ENCODE measurements at places on chromosomes 7 and 10.

GRCh38 chr10:53744746-53745145 lies 972.2 kb upstream of the MBL2 start:
- no peak for DNase-seq

DNA sequence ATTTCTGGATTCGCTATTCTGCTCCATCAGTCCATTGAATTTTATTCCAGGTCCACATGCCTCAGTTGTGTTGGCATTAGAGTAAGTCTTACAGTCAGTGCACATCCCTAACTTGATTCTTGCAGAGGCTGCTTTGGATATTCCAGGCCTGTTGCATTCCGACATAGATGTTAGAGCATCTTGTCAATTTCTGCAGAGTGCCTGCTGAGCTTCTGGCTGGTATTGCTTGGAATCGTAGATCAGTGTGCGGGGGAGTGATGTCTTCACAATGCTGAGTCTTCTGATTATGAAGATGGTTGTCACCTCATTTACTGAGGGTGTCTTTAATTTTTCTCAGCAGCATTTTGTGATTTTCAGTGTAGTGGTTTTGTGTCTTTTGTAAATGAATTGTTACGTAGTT lies 45.2 kb downstream of the INPP5A start:
- no peak for DNase-seq

DNA sequence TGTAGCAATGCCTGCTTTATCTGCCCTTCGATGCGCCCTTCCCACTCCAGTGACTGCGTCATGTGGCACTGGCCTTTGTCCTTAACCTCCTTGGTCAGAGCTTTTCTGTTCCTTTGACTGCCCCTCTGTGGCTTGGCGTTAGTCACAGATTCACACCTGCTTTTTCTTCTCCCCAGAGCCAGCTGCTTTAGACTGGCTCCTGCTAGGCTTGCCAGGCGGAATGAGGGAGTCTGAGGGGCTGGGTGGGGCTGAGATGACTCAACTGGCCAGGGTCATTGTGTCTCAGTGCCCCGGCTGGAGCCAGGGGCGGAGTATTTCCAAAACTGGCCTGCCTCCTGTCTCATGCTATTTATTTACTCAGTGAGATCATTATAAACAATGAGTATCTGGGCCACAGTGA lies 194.1 kb downstream of the EMX2 start:
- no peak for DNase-seq

DNA sequence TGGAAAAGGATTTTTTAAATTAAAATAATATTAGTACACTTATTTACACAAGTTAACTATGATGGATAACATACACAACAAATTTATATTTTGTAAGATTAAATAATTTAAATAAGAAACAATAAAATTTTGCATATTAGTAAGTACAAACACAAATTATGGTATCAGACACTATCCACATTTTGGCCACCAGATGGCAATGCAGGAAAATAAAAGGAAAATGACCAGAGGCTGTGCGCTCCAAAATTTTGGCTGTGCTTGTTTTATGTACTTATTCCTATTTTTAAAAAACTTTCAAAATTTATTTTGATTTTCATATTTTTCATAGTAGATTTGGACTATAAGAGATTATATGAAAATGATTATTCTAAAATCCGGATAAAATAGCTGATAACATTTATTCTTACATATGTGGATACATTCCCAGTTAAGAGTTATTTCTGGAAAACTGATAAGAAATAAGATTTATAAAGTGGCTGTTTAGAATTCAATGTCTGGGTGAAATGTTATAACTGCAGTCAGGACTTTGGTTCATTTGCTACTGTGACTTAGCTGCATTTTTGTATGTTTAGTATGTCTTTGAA lies 274.7 kb upstream of the HGF start:
- peak; percentile 45 for DNase-seq

DNA sequence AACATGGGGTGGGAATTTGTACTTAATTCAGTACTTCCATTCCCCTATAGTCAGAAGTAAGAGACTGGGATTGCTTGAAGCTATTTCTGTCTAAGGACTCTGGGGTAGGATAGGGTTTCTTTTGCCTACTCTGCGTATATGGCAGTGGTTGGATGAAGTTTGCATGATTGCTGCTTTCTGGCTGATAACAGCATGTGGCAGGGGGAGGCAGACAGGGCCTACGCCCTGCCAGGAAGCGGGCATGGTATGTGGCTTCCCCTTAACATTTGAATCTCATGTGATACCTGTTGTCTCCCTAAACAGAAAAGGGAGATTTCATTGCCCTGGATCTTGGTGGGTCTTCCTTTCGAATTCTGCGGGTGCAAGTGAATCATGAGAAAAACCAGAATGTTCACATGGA lies 57.1 kb downstream of the TACR2 start:
- no peak for DNase-seq
